GM12892 (cell line): ENCODE measurements at places on chromosomes 1 and 21.

GRCh38 chr1:183215936-183216335 is 29.9 kb downstream of the LAMC2 start:
- DNase-seq = no peak

DNA sequence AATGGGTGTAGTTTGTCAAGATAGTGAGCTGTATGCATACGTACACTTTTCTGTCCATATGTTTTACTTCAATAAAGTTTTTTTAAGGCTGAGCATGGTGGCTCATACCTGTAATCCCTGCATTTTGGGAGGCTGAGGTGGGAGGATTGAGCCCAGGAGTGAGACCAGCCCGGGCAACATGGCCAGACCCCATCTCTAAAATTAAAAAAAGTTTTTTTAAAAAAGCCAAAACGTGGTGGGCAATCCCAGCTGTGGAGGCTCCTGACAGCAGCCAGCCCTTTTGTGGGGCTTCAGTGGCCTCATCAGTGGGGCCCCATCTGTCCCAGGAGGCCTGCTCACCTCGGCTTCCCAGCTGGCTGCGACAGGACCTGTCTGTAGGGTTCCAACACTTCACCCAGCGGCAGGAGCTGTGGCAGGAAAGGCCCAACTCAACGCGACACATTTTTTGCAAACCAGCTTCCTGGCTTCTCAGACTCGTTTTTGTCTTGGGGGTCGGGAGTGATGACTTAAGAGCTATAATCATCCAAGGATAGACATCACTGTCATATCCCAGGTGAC is 56.9 kb upstream of the LBR start:
- DNase-seq = no peak

DNA sequence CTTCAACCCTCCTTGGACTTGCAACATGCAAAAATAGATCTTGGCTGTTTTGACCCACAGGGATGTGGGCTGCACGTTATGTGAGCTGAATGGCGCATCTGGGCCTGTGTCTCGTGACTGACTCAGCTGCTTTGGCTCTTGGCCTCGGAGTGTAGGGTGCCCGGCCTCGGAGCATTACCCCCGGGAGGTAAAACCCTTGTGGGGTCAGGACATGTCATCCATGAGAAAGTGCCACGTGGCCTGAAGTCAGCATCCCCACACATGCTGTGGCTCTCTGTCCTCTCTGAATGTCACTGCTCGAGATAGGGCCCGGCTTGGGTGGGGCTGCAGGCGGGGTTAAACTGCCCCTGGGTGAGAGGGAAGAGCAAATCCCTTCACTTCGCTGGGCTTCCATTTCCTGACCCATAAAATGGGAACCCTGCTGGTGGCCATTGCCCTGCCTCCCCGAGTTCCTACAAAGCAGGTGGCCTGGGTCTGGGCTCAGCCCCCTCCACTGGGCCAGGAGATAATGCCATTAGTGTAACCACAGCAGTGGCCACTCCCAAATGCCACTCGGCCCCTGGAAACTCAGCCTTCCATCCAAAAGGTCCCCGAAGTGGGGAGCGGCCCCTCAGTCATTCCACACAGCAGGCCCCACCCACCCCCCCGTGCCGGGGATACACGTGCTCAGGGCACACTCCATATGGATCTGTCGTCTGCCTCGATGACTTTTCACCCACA is 22.8 kb upstream of the TSPEAR start:
- DNase-seq = no peak

- DNase-seq = no peak
These were observed 366.2 kb upstream of the ADAMTS5 start for GRCh38 chr21:27333096-27333495.

DNA sequence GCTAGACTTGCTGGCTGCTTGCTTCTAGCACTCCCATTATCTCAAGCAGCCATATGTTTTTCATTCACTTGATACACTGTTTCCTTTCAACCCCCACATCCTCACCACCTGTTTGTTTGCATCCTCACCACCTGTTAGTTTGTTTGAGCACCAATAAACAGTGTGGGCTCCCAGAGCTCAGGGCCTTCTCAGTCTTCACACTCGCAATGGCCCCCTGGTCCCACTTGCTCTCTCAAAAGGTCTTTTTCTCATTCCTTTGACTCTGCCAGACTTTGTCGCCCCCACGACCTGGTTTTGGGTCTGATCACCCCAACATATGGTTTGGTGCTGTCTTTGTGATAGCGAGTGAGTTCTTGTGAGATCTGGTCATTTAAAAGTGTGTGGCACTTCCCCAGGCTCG is 6.2 kb upstream of the PADI4 start:
- DNase-seq = no peak

DNA sequence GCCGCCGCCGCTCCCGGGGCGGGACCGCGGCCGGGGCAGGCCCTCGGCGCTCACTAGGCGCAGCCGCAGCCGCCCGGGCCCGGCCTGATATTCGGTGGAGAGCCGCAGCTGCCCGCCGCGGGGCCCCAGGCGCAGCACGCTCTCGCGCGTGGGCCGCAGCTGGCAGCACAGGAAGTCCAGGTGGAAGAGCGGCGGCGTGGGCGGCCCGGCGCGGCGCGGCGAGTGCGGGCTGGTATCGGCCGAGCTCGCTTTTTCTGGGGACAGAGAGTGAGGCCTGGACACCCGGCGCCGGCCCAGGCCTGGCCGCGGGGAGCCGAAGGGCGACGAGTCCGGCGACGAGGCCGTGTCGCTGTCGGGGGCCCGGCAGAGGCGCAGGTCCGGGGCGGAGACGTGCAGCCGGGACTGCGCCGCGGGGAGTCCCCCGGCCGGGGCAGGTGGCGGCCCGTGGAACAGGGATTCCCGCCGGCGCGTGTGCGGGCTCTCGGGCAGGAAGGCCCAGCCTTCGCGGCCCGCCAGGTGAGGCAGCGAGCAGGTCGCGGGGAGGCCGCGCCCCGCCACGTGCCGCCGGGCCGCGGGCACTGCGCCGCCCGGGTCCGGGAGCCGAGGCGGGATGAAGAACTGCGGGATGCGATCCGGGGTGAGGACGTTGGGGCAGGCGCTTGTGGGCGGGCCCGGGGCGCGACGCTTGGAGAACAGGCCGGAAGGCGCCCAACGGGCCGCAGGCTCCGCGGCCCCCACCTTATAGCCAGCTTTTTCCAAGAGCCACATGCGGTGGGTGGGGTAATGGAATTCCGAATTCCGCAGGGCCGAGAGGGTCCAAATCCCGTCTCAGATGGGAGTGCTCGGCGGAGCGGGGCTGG is 1.2 kb downstream of the C2CD4D start:
- DNase-seq = peak; percentile 58

DNA sequence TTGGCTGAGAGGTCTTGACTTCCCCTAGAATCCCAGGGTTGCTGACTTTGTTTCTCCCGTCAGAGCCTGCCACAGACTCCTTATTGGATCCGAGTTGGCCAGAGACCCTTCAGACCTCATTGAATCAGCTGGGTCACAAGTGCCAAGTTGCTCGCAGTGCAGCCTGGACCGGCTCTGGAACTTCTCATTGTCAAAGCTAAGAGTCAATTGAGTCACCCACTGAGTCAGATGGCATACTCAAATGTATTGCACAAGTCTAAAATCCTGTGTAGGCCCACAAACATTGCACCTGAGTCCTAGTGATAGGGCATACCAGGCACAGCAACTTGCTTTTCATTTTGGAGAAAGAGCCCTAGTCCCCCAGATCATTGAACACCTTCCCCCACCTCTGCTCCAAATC is 20.4 kb upstream of the SCAF4 start:
- DNase-seq = no peak

DNA sequence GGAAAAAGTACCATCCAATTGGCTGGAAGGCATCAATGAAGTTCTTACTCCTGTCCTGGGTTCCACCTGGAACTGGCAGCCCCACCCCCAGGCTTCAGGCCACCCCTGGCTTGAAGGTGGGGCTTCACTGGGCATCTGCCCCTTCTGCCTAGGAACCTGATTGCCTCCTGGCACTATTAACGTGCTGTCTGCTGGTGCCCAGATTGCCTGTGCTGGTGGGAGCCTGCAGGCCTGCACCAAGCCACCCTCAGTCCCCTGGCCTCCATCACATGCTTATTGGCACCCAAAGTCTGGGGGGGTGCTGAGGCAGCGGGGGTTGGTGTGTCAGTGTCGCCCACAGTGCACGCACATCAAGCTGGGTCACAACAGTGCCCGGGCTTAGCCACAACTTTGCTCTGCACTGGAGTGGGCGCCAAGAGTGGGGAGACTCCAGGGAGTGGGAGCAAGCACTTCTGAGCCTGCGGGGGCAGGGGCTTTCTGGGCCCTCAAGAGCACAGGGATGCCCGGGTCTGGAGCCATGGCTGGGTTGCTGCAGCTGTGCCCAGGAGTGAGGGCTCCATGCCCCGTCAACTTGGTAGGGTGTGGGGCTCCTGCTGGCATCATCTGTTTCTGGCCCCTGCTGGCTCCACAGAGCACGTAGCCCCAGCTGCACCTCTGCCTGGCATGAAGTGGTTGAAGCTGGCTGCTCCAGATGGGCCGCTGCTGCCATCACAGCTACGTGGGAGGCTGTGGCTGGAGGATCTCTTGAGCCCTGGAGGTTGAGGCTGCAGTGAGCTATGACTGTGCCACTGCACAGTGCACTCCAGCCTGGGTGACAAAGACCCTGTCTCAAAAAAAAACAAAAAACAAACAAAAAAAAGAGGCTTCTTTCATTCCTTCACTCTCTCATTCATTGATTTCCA is 4.1 kb upstream of the LSM10 start:
- DNase-seq = no peak

DNA sequence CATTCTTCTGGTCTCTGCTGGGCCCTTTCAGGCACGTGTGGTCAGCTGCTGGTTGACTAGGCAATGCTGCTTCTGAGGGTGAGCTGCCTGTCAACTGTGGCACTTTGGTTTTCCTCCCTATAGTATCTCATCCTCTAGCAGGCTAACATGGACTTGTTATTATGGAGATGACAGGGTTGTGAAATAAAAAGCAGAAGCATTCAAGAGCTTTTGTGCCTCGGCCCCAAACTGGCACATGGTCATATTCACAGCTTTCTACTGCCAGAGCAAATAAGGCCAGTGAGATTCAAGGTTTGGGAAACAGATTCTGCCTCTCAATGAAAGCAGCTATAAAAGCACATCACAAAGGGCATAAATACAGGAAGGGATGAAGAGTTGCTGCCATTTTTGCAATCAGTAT is 1.6 kb upstream of the ZNF124 start:
- no peak for DNase-seq

GRCh38 chr1:108096089-108096488 is 104.1 kb downstream of the SLC25A24 start:
- no peak for DNase-seq

DNA sequence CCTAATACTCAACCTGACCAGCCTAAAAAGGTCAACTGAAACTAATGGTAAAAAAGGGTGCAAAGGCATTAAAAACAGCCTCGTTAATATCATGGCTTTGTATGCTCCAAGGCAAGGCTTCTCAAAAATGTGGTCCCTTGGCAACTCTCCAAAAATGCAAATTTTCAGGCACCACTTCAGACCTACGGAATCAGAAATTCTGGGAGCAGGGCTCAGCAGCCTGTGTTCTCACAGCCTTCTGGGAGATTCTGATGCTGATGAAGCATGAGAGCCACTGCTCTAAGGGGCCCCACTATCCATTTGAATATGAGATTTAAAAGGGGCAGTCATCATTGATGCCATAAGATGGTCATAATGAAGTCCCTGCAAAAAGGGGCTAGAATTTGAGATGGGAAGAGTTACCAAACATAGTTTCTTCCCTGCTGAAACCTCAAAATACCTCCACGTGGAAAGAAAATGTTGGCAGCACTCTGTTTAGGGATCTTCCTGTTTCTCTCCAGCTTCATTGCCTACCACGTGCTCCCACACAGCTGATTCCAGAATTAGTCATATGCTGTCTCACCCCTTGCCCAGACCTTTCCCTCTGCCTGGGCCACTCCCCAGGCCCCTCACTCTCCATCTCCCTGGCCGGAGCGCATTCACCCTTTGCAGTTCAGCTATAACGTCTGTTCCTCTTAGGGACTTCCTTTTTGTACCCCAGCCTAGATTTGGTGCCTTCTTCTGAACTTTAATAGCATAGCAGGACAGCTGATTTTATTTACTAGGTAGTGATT is 46.7 kb downstream of the PHC2 start:
- no peak for DNase-seq

DNA sequence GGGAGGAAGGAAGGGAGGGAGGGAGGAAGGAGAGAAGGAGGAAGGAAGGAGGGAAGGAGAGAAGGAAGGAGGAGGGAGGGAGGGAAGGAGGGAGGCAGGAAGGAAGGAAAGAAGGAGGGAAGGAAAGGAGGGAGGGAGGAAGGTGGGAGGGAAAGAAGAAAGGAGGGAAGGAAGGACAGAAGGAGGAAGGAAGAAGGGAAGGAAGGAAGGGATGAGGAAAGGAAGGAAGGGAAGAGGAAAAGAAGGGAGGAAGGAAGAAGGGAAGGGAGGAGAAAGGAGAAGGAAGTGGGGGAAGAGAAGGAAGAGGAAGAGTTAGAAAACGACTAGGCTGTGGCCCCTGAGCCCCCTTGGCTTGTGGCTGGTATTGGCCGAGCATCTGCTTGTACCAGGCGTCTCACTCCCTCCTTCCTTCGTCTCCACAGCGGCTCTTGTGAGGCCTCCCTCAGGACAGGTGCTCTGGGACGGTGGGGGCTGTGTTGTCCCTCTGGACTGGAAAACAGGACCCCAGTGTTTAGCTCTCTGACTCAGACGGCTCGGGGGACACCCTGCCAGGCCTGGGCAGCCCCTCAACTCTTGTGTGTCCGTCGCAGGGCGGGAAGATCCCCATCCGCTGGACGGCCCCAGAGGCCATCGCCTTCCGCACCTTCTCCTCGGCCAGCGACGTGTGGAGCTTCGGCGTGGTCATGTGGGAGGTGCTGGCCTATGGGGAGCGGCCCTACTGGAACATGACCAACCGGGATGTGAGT is 36.2 kb upstream of the C1QA start:
- DNase-seq = no peak

DNA sequence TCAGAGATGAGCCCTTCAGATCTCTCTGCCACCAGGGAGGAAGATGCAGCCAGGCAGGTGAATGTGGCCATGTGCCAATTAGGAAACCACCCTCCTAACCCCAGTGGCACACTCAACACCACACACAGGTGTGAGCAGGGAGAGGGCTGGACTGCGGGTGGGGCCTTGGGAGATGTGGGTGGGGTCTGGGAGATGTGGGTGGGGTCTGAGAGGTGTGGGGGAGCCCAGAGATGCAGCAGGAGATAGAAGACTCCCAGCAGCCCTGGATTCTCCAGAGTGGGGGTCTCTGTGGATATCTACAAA is 43.2 kb upstream of the COL6A1 start:
- no peak for DNase-seq

- no peak for DNase-seq
These were observed 604 bp downstream of the FGR start for GRCh38 chr1:27634177-27634984.
